ENCODE measurements at places on chromosomes 4 and X. TPM values are rescaled to one million over a fixed set of nuclear protein-coding genes. Genes with fewer than 3 reads are reported as not detected.

DNA sequence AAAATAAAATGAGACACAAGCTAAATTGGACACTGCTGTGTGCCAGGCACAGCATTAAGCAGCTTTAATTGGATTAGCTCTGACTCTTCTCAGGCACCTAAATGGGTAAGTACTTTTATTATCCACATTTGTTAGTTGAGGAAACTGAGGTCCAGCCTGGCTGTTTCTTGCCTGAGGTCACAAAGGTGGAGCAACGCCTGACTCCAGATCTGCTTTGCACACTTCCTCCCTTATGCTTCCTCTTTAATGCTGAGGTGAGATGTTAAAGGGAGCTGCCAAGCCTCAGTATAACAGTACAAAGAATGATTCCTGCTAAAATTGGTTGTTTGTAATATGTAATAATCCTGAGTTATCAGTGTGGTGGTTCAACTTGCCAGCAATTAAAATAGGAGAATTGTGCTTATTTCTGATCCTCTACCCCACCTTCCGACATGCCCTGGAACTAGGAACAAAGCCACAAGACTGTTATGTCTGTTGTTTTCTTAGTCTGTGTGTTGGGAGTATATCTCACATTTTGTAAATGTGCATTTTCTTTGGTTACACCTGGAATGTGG lies 74.4 kb downstream of the AFF1 start:
- no peak for DNase-seq

- peak; percentile 63 for DNase-seq
These were observed 3.5 kb downstream of the TMSB4X start for GRCh38 chrX:12978205-12979025.

DNA sequence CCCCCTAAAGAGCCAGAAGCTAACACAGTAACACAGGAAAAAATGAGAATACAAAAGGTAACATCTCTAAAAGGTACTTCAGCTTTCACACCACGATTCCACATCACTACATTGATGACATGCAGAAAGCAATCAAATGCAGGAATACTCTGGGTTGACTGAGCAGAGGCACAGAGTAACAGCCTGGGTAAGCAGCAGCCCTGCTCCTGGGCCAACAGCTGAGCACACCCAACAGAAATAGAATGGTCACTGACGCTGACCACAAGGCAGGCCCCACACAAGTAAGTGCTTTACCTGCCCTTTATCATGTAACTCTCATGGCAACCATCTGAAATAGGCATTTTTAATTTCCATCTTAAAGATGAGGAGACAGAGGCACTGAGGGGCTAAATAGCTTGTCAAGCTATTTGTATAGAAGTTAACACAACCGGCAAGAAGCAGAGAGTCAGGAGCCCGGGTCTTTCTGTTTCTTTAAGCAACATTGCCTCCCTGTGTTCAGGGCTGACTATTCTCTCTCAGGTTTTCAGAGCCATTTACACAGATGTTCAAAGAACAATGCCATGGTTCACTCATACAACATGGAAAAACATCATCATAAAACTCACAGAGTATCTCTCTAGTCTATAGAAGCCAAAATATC lies 168.9 kb downstream of the ZNF674 start:
- DNase-seq, result peak; percentile 22

GRCh38 chr4:117479673-117480072 lies 394.3 kb upstream of the TRAM1L1 start:
- no peak for DNase-seq

DNA sequence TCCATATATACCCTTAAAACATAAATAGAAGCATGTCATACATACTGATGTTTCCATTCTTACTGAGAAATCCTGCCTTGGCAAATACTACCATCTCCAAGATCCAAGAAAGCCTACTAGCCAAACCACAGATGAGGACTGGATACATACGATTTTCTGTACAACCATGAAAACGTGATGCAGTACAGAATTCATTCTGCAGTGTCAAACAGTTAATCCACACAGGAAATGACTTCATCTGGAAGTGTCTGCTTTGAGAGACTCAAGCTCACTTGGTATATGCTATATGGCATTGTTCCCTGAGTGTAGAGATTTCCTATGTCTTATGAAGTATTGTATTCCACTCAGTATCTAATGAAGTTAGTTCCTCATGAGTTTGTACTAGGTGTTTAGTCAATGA lies 94.3 kb downstream of the CT47B1 start:
- peak; percentile 30 for DNase-seq

GRCh38 chr4:142752202-142752786 lies 93.8 kb downstream of the INPP4B start:
- DNase-seq, result peak; percentile 16

- no peak for DNase-seq
These were observed 2.5 kb upstream of the USP27X start for GRCh38 chrX:49876750-49877149.

- DNase-seq, result peak; percentile 84
These were observed 6.0 kb upstream of the EFNB1 start for GRCh38 chrX:68822641-68823410.

DNA sequence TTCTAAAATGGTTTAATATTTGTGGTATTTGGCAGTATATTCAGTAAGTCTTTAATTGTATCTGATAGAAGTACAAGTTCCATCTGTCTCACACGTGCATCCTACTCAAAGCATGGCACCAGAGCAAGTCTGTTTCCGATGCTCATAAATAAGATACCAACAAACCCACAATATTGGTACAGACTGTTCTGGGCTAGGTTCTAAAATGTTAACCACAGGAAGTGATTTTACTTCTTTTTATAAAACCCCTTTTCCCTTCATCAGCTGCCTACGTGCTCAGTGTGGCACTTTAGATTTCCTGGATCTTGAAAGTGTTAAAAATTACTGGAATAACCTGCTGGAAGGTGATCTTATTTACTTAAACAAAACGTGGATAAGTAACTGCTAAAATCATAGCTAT lies 165.1 kb downstream of the CFAP299 start:
- peak; percentile 26 for DNase-seq

DNA sequence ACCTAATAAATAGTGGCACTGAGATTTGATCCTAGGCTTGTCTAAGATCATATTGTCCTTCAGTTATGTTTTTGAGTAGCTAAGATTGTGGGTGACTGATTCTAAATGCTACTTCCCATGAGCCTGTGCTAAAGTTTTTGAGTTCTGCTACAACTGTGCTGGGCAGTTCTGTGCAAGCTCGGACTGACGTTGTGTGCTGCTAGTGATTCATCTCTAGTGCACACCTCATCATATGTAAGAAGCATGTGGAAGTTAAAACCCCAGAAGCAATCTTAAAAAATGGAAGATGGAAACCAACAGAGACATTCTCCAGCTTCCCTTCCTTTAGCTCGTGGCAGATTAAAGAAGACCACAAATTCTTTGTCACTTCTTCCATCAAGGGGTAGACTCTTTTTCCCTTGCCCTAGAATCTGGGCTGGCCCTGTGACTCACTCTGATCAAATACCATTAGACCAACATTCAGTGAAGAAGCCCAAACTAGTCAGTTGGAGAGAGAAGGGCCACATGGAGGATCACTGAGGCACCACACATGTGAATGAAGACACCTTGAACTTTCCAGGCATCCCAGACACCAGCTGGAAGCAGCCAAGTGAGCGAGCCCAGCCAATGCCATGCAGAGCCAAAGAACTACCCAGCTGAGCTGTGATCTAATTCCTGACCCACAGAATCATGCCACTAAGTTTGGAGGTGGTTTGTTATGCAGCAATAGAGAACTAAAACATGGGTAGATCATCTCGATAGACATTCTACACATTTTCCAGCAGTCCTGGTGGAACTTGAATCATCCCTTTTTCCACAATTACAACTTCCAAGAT lies 16.8 kb downstream of the ARHGAP6 start:
- no peak for DNase-seq

GRCh38 chr4:2638730-2639129 lies 102.3 kb downstream of the FAM193A start:
- no peak for DNase-seq

GRCh38 chrX:70973221-70973620 lies 42.3 kb upstream of the SLC7A3 start:
- no peak for DNase-seq

DNA sequence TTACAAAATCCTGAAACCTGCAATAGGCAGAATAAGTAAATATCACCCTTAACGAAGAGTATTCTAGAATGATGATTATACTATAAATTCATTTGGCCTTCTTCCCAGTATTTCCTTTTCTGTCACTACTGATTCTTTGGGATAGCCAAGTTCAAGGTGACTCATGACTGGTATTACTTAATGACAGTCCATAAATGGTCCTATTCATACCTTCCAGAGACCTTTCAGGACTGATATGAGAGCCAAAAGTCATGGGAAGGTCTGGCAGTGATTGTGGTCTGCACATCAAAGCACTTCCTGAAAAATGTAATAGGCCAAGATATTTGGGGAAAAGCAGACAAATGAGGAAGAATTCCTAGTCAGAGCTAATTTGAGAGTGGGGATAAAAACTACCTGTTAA lies 239.6 kb upstream of the FAM47A start:
- no peak for DNase-seq

- peak; percentile 68 for DNase-seq
These were observed 652.1 kb downstream of the ANKRD50 start for GRCh38 chr4:124060261-124060918.

DNA sequence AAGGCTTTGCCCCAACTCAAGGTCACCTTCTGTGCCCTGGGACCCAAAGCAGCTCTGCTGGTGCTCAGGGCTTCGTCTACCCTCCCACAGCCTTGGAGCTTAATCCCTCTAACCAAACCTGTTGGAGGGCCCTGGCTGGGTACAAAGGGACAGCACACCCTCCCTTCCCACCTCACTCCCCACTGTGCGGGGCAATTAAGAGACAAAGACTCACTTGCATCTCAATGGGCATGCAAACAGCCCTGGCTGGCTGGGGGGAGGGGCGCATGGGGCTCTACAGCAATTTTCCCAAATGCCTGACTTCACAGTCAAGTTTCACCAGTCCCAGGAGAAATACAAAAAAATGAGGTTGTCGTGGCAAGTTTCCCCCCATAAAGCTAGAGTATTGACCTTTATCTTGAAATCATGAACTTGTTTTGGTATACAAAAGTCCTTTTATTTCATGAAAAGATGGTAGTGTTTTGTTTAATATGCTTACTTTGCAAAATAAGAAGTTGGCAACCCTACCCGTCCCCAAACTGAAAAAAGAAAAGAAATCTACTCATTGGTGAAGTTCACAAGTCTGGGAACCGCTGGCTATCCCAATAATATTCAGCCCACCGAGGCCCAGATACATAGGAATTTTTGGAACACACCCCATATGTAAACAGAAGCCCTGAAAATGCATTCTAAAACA lies 4.1 kb upstream of the CD99L2 start:
- DNase-seq, result peak; percentile 15

DNA sequence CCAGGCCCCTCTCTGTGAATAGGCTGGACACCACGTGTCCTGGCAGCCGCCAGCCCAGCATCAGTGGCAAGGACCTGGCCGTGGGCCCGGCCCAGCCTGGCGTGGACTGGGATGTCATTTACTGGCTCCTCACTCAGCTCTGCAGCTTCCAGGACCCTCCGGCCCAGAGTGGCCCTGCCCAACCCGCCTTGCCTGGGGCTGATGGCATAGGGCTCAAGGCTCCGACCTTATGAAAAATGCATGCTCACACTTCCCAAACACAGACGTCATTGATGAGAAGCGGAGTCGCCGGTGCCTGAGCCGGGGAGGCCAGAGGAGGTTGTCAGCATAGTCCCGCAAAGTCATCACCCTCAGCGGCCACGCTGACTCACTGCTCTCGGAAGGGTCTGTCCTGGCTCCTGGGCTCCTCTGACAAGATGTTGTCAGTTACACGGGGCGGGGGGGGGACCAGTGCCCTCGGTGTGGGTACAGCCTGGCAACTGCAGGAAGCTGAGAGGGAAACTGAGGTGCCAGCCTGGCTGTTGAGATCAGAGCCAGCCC lies 14.3 kb downstream of the CFAP99 start:
- DNase-seq, result no peak

GRCh38 chrX:102959471-102959870 lies 22.4 kb downstream of the RAB40AL start:
- DNase-seq, result no peak

DNA sequence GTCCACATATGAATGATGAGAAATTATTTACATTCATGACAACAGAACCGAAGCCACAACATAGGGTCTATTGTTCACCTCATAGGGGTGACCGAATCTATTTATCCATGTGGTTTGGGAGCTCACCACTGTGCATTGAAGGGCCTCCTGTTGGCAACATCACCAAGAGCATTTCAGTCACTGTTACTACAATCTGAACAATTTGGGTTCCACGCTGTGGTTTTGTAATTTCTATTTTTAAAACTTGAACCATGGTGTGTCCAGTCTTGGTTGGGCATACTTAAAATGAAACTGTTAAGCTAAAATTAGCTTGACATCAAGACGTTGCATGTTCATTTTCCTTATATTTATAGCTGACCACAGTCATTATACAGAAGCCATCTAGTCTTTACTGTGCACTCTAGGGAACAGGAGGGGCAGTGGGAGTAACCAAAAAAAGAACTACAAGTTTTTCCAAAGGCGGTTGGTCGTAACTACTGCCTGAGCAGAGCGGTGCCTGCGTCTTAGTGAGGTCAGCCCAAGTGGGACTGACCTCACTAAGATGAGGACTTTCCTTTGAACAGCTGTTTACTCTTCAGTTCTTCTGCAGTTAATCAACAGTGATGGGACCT lies 192.1 kb downstream of the SPRY1 start:
- DNase-seq, result no peak

- DNase-seq, result no peak
These were observed 67.1 kb downstream of the CC2D2A start for GRCh38 chr4:15536552-15537499.

- no peak for DNase-seq
These were observed 8.6 kb upstream of the UBQLN2 start for GRCh38 chrX:56554870-56555269.

DNA sequence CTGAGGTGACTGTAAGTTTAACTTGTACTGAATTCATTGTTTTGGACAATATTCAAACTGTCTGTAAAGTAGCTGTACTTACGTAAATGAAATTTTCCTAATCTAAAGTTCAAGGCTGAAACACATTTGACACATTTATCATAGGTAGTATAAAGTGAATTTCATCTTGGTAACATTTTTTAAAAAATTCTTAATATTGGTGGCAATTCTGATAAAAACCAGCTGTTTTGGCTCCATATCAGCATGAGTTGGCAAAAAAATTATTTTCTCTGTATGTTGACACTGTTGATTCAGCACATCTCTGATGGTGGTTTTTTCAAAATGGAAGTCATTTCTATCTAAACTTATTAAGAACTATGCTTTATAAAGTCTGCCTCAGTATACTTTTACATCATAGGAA lies 30.9 kb downstream of the CXorf58 start:
- peak; percentile 61 for DNase-seq

- peak; percentile 35 for DNase-seq
These were observed 11.3 kb upstream of the PLAC1 start for GRCh38 chrX:134669378-134670098.

Gene ENAM
- 0.11 TPM for total RNA-seq

Gene GYPA
- 11.0 TPM for total RNA-seq

Gene VCX3A
- not detected for total RNA-seq

Gene FBXL5
- total RNA-seq, result 98.4 TPM

Gene GPR50
- total RNA-seq, result not detected

Gene TSR2
- total RNA-seq, result 33.6 TPM

Gene SPRY1
- 139 TPM for total RNA-seq

Gene SHROOM4
- 63.3 TPM for total RNA-seq

Gene PSAPL1
- total RNA-seq, result not detected

Gene DCAF4L1
- total RNA-seq, result 0.11 TPM

Gene MEPE
- total RNA-seq, result not detected

Measured in lung (tissue), 17 donors.